D341Med (cell line): ENCODE measurements at places on chromosomes 13 and 19.
A peak's percentile ranks its signal among the peaks of the same experiment; 100 is the strongest.

- no peak for DNase-seq
Measured at GRCh38 chr19:6414793-6415590, 9.6 kb downstream of the KHSRP start.

- no peak for DNase-seq
Measured at GRCh38 chr19:46713781-46714443, 3.0 kb downstream of the PRKD2 start.

GRCh38 chr19:482186-483041 is 13.9 kb upstream of the MADCAM1 start:
- peak; percentile 28 for DNase-seq

GRCh38 chr19:50300814-50301606 is 28.2 kb downstream of the KCNC3 start:
- no peak for DNase-seq

GRCh38 chr13:109821103-109821502 is 34.7 kb upstream of the IRS2 start:
- DNase-seq: no peak

- DNase-seq: no peak
Measured at GRCh38 chr19:5341981-5342380, 1.4 kb upstream of the PTPRS start.

DNA sequence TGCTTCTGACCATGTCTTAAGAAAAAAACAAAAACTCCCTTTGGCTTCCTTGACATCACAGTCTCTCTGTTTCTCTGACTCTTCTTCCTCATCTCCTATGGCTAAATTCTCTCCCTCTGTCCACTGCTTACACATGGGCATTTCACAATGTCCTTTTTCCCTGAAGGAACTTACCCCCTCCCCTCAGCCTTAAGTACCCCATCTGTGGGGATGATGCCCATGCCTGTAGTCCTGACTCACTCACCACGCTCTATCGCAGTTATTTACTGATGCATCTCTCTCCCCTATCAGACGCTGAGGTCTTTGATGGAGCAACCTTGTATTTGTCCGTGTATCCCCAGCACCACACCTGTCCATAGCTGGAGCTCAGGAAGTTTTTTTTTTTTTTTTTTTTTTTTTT is 32.4 kb downstream of the ACTN4 start:
- no peak for DNase-seq

DNA sequence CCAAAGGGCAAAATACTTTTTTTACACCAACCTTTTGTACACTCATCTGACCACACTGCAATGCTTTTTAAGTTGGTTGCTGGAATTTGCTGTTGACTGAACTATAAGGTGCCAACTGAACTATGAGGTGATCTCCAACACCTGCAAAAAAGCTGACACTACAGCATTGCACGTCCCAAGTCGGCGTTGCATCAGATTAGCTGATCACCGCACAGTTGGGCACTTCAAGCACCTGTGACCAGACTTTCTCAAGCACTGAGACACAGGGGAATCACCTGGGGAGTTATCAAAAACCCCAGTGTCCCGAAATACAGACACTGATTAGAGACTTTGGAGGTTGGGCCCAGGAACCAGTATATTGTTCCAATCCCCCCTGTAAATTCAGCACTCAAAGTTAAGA is 1.1 kb downstream of the NLRP11 start:
- DNase-seq: no peak

- no peak for DNase-seq
Measured at GRCh38 chr13:21882766-21883165, 211.9 kb downstream of the FGF9 start.

DNA sequence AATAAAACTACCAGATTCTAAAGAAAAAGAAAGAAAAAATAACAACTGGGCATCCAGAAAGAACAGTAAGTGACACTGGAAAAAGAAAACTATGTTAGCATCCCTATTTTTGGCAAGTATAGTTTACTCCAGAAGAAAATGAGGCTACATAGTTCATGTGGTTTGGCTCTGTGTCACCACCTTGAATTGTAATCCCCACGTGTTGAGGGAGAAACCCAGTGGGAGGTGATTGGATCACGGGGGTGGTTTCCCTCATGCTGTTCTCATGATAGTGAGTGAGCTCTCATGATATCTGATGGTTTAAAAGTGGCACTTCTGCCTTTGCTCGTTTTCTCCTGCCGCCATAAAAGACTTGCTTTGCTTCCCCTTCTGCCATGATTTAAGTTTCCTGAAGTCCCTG is 76.9 kb downstream of the ITGBL1 start:
- DNase-seq: no peak

DNA sequence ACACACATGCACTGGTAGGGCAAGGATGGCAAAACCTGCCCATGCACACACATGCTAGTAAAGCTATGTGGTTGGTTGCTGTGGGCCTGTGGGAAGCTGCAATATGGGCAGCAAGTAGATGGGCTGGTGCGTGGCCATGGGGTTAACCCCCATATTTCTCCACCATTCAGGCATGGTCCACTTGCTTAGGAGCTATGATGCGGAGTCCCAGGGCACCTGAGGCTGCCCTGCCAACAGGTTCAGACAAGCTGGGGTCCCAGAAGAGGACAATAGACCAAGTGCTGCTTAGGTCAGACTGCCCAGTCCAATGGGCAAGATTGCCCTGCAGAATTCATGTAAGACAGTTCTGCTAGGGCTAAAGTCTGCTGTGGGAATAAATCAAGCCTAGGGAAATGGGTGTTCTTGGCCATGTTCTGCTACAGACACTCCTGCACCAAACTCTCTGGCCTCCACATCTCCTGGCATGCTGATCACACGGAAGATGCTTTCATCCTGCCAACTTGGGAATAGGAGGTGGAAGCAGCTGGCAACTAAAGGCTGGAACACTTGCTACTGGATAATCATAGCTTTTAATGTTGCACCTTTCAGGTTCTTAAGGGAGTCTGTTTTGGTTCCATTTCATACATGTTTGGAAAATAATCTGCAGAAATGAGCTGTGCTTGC is 646.3 kb upstream of the SLITRK1 start:
- DNase-seq: no peak

GRCh38 chr19:5664515-5664914 is 15.8 kb downstream of the MICOS13 start:
- no peak for DNase-seq

DNA sequence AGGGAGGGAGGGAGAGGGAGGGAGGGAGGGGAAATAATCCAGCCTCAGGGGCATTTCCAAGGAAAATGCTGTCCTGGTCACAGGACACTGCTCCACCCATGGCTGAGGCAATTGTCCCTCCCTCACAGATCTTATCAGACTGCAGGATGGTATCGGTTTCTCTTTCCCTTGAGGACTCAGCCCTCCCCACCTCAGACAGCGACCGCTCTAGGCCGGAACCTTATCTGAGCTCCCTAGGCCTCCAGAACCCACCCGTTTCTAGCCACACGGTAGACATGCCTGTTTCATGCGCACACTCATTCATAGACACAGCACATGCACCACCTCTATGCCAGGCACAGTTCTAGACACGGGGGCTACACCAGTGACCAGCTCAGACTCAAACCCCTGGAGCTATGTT is 10.0 kb upstream of the IZUMO2 start:
- DNase-seq: no peak

DNA sequence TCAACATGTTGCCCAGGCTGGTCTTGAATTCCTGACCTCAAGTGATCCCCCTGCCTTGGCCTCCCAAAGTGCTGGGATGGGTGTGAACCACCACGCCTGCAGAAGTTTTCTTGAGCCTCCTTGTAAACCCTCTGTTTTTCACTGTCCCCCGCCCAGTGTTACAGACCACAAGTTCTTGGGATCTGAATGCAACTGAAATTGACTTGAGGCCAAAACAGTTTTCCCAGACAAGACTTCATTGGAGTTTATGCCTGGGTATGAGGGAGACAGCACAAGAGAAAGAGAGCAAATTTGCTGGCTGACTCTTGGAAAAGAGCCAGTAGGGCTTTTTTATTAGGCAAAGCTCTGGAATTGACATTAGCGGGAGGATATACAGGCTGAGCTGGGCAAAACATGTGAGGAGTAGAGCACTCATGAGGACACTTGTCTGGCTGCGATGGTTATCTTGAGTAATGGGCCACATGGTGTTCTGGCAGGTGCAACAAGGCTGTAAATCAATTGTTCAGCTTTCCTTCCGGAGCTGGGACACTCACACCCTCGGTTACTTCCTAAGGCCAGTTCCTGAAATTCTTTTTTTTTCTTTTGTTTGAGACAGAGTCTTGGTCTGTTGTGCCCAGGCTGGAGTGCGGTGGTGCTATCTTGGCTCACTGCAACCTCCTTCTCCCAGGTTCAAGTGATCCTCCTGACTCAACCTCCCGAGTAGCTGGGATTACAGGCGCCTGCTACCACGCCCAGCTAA is 12.7 kb upstream of the HNRNPL start:
- DNase-seq: no peak

- no peak for DNase-seq
Measured at GRCh38 chr13:98232456-98232855, 55.4 kb upstream of the RNF113B start.

GRCh38 chr13:26968431-26969341 is 202.9 kb downstream of the USP12 start:
- DNase-seq: peak; percentile 72

- DNase-seq: no peak
Measured at GRCh38 chr13:95457294-95457693, 95.2 kb upstream of the CLDN10 start.

DNA sequence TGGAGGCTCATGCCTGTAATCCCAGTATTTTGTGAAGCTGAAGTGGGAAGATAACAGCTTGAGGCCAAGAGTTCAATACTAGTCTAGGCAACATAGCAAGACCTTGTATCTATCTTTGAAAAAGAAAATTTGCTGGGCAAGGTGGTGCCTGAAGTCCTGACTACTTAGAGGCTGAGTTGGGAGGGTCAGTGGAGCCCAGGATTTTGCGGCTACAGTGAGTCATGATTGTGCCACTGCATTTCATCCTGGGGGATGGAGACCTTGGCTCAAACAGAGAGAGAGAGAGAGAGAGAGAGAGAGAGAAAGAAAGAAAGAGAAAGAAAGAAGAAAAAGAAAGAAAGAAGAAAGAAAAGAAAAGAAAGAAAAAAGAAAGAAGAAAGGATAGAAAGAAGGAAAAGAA is 1872.3 kb upstream of the PCDH20 start:
- no peak for DNase-seq

- DNase-seq: no peak
Measured at GRCh38 chr19:13838435-13839129, 38.4 kb upstream of the NANOS3 start.

DNA sequence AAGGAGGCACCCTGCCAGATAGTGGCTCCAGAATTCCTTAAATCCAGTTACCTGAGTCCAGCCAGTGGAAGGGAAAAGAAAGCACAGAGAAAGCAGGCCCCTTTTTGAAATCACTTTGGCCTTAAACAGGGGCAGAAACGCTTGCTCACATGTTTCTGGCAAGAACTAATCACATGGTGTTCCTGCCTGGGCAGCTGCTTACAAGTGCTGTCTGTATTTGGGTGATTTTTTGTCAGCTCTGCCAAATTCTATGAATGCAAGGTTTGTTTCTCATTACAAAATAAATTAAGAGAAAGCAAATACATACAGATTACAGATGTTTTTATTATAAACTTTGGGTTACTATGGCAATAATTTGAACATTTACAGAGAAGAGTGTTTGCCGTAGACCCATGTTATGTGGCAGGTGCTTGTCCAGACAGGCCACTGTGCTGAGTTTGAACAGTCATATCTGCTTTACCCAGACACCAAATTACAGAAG is 1237.8 kb downstream of the SLITRK5 start:
- DNase-seq: no peak

- peak; percentile 61 for DNase-seq
Measured at GRCh38 chr19:49142866-49143335, 12.3 kb downstream of the HRC start.

GRCh38 chr13:79593121-79593520 is 112.2 kb downstream of the NDFIP2 start:
- DNase-seq: peak; percentile 34

DNA sequence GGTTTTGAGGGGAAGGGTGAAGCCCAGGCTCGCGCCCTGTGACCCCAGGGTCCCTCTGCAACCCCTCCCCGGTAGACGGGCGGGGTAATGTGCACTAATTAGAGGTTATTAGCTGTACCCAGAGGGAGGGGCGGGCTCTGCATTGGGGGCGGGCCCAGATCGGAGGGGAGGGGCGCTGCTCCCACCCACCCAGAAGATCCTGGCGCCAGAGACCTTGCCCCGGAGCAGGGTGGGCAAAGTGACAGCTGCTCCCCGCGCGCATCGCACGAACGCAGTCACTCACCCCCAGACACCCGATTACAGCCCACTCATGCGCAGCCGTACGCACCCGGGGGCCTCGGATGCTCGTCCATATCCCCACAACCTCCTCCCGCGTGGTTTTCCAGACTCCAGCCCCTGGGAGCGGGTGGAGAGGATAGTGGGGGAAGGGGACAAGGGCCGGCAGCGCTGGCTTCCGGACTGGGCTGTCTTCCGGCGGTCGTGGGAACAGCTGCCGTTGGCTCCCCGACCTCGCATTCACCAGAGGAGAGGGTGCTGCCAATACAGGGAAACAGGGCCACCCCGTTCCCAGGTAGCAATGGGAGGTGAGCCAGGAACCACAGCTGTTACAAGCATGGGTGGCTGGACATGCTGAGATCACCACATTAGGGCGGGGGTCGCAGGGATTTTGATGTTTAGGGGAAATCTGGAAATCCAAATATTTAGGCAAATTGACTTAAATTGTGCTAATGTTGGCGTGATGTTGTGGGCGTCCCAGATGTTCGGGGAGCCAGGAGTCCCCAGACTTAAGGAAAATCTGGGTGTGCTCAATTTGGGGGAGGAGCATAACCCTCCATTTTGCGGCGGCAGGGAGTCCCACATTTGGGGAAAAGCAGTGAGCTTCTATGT is 2.9 kb upstream of the HOOK2 start:
- peak; percentile 79 for DNase-seq

- no peak for DNase-seq
Measured at GRCh38 chr13:75410207-75410606, 71.8 kb downstream of the TBC1D4 start.

DNA sequence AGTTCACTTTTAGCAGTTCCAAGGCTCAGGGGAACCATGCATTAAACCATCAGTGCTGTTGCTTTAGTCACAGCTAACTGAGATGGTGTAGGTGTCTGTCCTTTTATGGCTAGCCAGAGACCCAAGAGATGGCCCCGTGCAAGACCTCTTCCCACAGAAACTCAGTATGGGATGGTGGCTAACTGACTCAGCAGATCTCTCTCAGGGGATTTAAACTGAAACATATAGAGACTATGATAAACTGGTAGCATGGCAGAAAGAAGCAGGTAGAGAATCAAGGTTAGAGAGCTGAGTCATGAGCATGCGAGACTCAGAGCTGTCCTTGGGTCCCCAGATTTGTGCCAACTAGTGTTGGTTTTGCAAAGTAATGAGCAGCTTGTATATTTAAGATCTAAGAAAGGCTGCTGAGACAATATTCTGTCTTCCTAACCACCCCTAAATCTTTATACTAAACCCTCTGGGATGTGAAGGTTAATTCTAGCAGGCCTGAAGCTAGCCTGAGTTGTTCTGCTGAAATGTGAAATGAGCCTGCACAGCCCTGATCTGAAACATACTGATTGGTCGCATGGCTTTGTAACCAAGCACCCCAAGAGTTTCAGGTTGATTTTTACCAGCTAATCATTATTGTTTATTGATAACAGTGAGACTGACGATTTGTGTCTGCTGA is 6.5 kb upstream of the SCEL start:
- DNase-seq: no peak

DNA sequence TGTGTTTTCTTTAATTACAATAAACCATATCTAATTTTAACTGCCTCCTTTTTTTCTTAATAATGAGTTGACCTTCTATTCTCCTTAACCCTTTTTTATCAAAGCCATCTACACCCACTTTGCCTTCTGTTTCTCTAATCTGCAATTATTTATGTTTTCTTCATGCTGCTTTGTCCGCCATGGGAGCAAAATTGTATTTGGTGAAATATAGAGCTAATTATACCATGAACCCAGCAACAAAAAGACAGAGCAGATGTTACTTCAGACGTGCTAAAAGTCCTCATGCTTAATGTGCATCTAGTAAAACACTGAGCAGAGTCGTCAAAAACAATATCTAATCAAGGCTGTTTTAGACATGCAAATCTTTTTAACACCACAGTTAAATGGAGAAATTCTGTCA is 264.7 kb downstream of the DACH1 start:
- no peak for DNase-seq
